ENCODE measurements at places on chromosomes 6 and 20.

- DNase-seq, result peak; percentile 19
Observed at GRCh38 chr6:70221025-70221714, 81.7 kb downstream of the COL9A1 start.

GRCh38 chr6:76465410-76465809, 392.9 kb upstream of the IMPG1 start:
- DNase-seq, result no peak

GRCh38 chr6:88761237-88762031, 202.0 kb downstream of the RNGTT start:
- no peak for DNase-seq

- DNase-seq, result no peak
Observed at GRCh38 chr6:51495096-51495495, 592.3 kb downstream of the PKHD1 start.

- no peak for DNase-seq
Observed at GRCh38 chr20:31972471-31973021, 4.6 kb downstream of the XKR7 start.

DNA sequence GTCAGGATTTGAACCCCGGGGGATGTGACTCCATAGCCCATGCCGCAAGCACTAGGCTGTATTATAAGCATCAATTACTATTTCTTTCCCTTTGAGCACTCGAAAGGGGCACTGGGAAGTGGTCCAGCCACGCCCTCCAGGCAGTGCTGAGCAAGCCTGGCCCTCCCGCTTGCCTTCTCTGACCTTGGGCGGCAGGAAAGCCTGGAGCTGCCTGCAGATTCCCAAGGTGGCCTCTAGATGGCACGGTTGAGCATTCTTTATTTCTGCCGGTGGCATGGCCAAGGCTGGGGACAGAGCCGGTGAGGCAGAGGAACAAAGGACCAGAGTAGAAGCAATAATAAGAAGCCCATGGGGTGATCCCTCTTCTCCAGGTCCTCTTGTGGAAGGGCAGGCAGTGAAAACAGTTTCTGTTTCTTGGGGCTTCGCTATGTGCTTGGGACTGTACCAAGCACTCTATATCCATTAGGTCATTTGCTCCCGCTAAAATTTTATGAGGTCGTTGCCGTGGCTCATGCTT, 32.0 kb downstream of the ARHGAP40 start:
- DNase-seq, result peak; percentile 69

DNA sequence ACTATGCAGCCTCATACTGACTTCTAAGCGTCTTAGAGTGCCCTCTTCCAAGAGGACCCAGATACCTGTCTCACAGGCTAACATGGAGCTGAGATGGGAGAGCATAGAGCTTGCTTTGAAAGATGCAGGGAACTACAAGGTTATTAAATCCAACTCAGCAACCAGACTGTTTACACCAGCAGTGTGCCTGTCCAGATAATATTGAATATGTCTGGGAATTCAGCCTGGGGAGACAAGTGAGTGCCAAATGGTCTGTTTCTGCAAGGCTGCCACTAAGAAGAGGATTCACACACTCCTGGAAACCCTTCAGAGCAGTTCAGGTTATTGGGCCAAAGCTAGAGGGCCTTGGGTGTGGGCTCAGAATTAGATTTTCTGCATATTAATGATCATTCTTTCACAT, 547.8 kb downstream of the PTPRT start:
- no peak for DNase-seq

- DNase-seq, result peak; percentile 12
Observed at GRCh38 chr6:121748376-121748775, 312.9 kb downstream of the GJA1 start.

DNA sequence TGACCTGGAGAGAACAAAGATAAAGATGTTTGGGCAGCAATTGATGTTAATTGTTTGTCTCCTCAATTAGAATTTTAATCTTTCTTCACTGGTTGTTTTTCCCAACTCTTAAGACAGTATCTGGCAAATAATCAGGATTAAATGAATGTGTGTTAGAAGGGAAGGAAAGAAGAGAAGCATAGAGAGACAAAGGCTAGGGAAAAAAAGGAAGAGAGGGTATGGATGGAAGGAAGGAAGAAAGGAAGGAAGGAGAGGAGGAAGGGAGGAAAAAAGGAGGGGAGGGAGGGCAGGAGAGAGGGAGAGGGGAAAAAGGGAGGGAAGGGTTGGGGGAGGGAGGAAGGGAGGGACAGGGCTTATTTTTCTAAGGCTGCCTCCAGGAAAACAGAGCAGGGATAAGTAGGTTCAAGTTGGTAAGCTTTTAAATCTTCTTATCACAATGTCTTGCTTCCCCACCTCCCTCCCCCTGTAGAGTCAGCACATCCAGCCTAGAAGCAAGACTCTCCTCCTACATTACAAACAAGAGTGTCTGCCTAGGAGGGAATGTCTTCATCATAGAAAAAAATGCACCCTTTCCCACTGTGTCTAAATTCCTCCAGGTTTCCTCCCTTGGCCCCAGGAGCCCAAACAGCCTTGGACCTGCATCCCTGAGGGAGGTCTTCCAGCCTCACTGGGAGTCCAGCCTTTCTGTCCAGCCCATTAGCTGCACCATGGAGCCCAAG, 447.8 kb upstream of the JARID2 start:
- DNase-seq, result no peak

GRCh38 chr20:14829906-14830305, 492.5 kb upstream of the FLRT3 start:
- DNase-seq, result no peak

DNA sequence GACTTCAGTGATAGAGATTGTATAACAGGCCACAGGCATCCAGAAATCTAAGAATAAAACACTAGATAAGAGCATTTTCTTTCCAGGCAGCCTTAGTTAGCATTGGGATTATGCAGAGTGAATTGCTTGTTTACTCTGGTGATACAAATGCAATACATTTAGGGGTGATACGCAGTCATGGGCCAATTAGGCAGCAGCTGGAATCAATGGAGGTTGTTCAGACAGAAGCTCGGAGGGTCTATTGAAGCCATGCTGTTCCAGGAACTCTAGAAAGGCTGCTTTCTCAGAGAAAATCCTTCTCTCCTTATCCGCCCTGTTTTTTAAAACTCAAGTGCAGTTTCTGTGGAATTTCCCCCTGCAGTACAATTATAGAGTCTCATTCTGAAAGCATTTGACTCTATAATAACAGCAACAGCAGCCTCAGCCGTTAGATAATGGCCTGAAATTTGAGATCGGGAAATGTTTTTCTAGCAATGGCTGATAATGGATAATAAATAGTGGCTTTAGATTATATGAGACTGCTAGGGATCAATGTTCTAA, 364.3 kb upstream of the HS3ST5 start:
- no peak for DNase-seq

- no peak for DNase-seq
Observed at GRCh38 chr20:49166534-49167449, 21.3 kb downstream of the STAU1 start.

DNA sequence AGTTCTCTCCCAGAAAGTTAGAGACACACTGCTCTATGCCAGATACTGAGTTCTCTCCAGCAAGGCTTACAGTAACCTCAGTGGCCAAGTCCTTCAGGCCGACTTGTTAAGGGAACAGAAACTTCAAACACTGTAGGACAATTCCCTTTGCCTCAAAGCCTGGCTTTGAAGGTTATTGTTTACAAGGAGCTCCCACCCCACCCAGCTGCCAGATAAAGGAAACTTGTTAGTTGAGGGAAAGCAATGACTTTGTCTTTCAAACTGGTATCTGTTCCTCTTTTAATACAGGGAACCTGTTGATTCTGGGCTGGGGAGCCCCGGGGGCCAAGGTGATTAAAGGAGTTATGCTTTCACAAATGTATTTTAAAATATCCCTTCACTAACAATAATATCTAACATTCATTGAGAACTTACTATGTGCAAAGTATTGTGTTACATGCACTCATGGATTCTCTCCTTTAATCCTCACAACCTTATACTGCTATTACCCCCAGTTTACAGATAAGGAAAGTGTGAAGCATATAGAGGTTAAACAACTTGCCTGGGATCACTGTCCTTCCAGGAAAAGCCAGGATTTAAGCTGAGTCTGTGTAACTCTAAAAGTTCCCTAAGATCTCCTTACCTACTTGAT, 27.6 kb upstream of the CDKN1A start:
- DNase-seq, result peak; percentile 80

DNA sequence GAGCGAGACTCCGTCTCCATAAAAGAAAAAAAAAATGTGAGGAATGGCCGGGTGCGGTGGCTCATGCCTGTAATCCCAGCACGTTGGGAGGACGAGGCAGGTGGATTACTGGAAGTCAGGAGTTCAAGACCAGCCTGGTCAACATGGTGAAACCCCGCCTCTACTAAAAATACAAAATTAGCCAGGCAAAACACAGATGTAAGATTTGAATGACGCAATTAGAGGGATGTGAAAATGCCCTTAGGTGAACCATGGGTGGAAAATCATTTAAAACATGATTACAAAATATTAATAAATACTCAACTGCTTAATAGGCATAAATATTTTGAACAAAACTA, 20.9 kb downstream of the COL9A3 start:
- no peak for DNase-seq

All from suppressor macrophage treated with lipopolysaccharide for 4 hours (primary cell).